Stimulated activated CD8-positive, alpha-beta memory T cell treated with anti-CD3 and anti-CD28 coated beads, Interleukin-4, amount 100 ng/mL, for 1 hour (primary cell): ENCODE measurements at places on chromosomes 7 and 10.

- no peak for DNase-seq
Observed at GRCh38 chr10:4532467-4532866, 293.5 kb upstream of the AKR1E2 start.

DNA sequence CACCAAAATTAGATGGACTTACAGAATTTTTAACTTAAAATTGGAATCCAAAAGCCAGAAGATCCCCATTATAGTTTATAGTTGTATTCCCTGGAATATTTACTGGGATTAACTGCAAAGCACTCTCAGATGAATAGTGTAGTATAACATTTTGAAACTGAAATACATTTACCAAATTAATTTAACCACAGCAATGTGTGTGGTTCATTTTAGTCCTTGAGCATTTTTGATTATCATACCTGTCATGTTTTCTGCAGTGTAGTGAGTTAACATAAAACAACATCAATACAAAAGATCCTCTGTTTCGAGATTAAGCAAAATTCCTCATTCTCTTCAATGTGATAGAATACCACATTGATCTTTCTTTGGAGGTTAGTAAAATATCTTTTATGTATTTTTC lies 3.7 kb downstream of the VIM start:
- no peak for DNase-seq

DNA sequence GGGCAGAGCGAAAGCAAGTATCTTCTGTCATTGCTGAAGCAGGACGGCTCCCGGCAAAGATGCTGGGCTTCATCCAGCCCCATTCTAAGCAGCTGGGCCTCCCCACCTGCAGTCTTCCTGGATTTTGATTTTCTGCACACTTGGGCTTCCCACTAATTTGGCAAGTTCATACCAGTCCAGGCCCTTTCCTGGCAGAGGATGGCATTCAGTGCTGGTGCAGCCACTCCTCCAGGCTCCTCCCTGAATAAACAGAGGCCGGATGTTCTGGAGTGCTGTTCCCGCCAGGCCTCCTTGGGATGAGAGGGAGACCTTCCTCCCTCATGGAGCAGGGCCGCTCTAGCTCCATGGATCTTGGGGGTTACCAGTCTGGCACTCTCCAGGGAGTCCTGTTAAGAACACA lies 3.4 kb downstream of the BAG3 start:
- no peak for DNase-seq

DNA sequence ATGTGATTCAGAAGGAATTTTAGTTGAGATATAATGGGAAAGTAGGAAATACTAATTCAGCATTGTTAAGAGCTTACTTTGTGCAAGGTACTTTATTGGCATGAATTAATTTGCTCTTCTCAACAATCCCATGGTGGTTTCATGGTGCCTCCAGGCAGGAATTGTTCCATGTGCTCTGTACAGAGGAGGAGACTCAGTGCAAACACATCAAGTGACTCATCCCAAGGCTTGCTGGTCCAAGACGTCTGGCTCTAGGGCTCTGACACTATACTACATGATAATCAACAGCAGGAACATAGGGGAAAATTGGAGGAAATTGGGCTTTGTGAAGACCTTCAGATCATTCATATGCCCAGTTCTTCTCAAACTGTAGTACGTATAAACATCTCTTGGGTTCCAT lies 66.5 kb upstream of the PRKG1 start:
- DNase-seq: no peak

DNA sequence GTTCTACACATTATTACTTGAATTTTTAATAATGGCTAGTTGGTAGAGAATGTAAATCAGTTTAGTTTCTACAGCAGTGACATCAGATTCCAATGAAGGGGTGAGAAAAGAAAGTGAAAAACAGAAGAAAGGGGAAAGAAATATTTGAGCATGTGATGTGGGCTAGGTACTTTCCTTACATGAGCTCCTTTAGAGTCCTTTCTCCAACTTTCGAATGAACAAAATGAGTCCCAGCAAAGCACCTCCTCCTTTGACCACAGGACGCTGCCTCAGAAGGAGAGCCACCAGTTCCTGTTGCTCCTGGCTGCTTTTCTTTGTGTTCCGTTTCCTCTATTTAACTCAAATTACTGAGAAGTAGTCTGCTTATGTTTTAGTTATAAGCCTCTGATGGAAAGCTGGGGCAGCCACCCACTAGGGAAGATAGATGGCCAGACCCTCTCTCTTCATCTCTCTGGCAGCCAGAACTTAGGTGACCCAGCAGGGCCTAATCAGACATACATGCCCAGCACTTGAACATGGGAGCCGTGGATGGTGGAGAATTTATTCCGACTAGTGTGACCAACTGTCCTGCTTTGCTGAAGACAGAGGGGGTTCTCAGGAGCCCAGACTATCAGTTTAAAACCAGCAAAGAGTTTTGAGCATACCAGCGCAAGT lies 82.4 kb upstream of the NME8 start:
- no peak for DNase-seq

- no peak for DNase-seq
Observed at GRCh38 chr7:12350971-12351370, 52.7 kb downstream of the VWDE start.
